Large intestine (tissue), 12 donors: ENCODE measurements at places on chromosomes 6 and 20.

GRCh38 chr6:142385352-142385751 lies 83.5 kb downstream of the ADGRG6 start:
- no peaks in the 10 kb centered on the region for H3K27me3 ChIP-seq
- no peak for DNase-seq
- H3K4me1 ChIP-seq: no peaks in the 10 kb centered on the region
- H3K27ac ChIP-seq: no peak overlapping the region
- H3K4me3 ChIP-seq: no peak overlapping the region

GRCh38 chr20:59825944-59826759 lies 107.3 kb downstream of the SYCP2 start:
- H3K27me3 ChIP-seq: no peaks in the 10 kb centered on the region
- peak overlapping the region; percentile 82 for H3K27ac ChIP-seq
- H3K36me3 ChIP-seq: no peaks in the 10 kb centered on the region
- peaks cover 31% of the 10 kb centered on the region for H3K4me1 ChIP-seq
- peak; percentile 92 for DNase-seq

- H3K27me3 ChIP-seq: no peaks in the 10 kb centered on the region
- DNase-seq: no peak
- H3K4me1 ChIP-seq: no peaks in the 10 kb centered on the region
Measured at GRCh38 chr20:5864873-5865587, 85.3 kb downstream of the TRMT6 start.

- H3K4me1 ChIP-seq: no peaks in the 10 kb centered on the region
- H3K4me3 ChIP-seq: no peak overlapping the region
- H3K27ac ChIP-seq: no peak overlapping the region
- no peak for DNase-seq
Measured at GRCh38 chr6:113690281-113691259, 166.6 kb upstream of the MARCKS start.

- H3K27me3 ChIP-seq: no peaks in the 10 kb centered on the region
- H3K36me3 ChIP-seq: peaks cover 8% of the 10 kb centered on the region
- H3K27ac ChIP-seq: peak overlapping the region; percentile 23
- no peak overlapping the region for H3K4me3 ChIP-seq
- no peak for DNase-seq
Measured at GRCh38 chr20:19990850-19991249, 26.3 kb upstream of the NAA20 start.

DNA sequence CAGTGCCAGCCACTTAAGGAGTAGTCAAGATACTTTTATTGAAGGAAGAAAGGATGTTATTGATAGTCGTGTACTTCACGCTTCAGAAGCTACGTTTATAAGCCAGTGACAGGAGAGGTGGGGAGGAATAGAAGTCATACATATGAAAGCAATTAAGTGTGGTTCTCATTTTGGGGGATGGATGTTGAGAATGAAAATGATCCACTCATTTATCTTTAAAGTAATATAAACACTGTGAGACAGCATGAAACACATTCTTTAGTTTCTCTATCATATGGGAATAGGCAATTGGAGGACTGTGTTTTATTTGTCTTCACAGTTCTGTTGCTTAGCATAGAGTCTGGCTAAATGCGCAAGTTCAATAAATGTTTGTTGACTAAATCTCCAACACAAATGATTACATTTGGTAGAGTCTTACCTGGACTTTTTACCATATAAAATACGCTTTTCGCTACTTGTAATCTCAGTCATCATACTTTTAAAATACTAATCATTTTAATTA lies 35.2 kb downstream of the AK9 start:
- DNase-seq: no peak
- no peak overlapping the region for H3K27ac ChIP-seq
- H3K4me1 ChIP-seq: no peaks in the 10 kb centered on the region
- no peak overlapping the region for H3K4me3 ChIP-seq
- H3K27me3 ChIP-seq: no peaks in the 10 kb centered on the region
- no peaks in the 10 kb centered on the region for H3K36me3 ChIP-seq

- H3K27me3 ChIP-seq: no peaks in the 10 kb centered on the region
- no peaks in the 10 kb centered on the region for H3K4me1 ChIP-seq
- H3K4me3 ChIP-seq: no peak overlapping the region
- no peak overlapping the region for H3K27ac ChIP-seq
- DNase-seq: no peak
Measured at GRCh38 chr6:89260310-89260709, 43.2 kb upstream of the GABRR1 start.

- no peaks in the 10 kb centered on the region for H3K36me3 ChIP-seq
- no peaks in the 10 kb centered on the region for H3K4me1 ChIP-seq
- peaks cover 7% of the 10 kb centered on the region for H3K27me3 ChIP-seq
- DNase-seq: no peak
- H3K27ac ChIP-seq: no peak overlapping the region
Measured at GRCh38 chr20:57414867-57415592, 23.8 kb downstream of the RBM38 start.

DNA sequence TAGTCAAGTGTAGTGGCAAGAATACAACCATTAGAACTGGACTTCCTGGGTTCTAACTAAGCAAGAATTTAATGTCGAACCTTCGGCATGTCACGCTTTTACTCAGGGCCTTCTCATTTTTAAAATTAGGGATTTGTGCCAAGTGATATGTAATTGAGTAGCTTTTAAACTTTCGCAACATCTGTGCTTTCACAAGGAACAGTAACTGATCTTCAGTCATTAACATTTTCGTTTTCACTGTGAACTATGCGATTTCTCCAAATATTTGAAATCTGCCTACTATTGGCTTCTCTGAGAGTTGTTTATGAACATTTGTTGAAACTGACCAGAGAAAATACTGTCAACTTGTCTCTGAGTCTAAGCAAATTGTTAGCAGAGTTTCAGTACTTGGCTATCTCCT lies 27.6 kb downstream of the GRM1 start:
- H3K4me1 ChIP-seq: no peaks in the 10 kb centered on the region
- H3K27me3 ChIP-seq: no peaks in the 10 kb centered on the region
- H3K27ac ChIP-seq: no peak overlapping the region
- H3K36me3 ChIP-seq: no peaks in the 10 kb centered on the region
- no peak overlapping the region for H3K4me3 ChIP-seq

DNA sequence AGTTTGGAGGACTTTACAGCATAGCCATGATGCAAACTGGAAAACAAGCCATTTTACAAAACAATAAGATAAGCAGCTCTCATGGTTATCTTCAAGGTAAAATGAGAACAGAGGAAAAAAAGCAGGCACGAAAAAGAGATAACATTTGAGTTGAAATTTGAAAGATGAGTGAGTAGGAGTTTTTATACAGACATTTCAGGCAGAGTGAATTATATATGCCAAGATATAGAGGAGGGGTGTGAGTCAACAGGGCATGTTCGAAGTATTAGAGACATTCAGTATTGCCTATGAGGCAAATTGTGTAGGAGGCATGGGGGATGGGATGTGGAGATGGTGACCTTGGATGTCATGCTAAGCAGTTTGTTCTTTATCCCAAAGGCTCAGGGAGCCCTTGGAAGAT lies 240.5 kb upstream of the MAN1A1 start:
- H3K4me3 ChIP-seq: no peak overlapping the region
- no peaks in the 10 kb centered on the region for H3K36me3 ChIP-seq
- no peaks in the 10 kb centered on the region for H3K27me3 ChIP-seq
- no peaks in the 10 kb centered on the region for H3K4me1 ChIP-seq
- H3K27ac ChIP-seq: no peak overlapping the region

DNA sequence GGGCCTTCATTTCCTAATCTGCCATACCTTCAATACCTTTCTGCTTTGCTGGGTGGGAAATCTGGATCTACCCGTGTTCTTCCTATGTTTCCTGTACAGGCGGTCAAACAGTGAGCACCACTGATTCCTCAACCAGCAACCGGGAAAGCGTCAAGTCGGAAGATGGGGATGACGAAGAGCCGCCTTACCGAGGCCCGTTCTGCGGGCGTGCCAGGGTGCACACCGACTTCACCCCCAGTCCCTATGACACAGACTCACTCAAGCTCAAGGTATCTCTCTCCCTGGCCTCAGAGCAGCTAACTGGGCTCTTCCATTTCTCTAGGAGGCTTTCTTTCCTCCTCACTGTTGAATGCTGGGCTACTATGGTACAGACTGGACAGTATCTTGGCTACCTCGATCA lies 190.1 kb downstream of the SASH1 start:
- no peak overlapping the region for H3K4me3 ChIP-seq
- H3K4me1 ChIP-seq: no peaks in the 10 kb centered on the region
- DNase-seq: no peak
- no peaks in the 10 kb centered on the region for H3K27me3 ChIP-seq

- no peak overlapping the region for H3K4me3 ChIP-seq
- no peaks in the 10 kb centered on the region for H3K27me3 ChIP-seq
- no peak for DNase-seq
- no peaks in the 10 kb centered on the region for H3K36me3 ChIP-seq
- H3K4me1 ChIP-seq: peaks cover 42% of the 10 kb centered on the region
Measured at GRCh38 chr6:44077214-44077946, 49.9 kb downstream of the MRPL14 start.

DNA sequence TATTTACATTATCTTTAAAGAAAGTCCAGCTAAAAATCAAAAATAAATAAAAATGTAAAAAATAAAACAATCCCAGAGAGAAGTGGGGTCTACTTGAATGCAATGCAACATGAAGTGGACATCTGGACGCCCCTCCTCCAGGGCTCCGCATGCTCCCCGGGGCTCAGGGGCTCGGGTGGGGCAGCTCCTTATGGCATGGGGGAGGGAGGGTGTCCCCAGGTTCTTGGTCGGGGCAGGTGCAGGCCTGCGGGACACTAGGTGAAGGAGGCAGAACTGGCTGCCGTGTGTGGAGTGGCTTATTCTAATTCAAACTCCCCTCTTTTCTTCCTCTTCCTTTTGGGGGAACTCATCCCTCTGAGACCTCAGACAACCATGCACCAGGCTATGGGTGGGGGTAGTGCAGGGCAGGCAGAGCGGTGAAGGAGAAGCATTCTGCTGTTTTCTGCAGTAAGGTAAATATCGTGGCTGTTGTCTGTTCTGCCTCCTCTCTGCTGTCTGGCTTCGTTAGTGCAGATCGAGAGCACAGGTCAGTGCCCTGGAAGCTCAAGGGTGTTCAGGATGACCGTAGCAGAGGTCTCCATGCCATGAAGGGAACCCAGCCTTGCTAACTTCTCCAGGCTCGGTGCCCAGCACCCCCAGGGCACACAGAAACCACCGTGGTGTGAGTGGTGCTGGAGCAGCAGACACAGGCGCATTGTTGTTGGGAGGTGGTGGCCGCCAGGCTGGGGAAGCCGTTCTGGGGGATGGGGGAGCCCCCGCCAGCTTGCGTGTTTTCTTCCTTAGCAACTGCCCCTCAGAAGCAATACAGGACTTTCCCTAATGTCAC lies 82.6 kb downstream of the TTLL2 start:
- DNase-seq: no peak
- no peak overlapping the region for H3K4me3 ChIP-seq
- H3K27me3 ChIP-seq: no peaks in the 10 kb centered on the region
- no peak overlapping the region for H3K27ac ChIP-seq
- no peaks in the 10 kb centered on the region for H3K36me3 ChIP-seq
- peaks cover 6% of the 10 kb centered on the region for H3K4me1 ChIP-seq

GRCh38 chr20:38343311-38344106 lies 2.8 kb upstream of the LBP start:
- peaks cover 11% of the 10 kb centered on the region for H3K4me1 ChIP-seq
- peak overlapping the region; percentile 15 for H3K4me3 ChIP-seq
- no peaks in the 10 kb centered on the region for H3K36me3 ChIP-seq
- no peaks in the 10 kb centered on the region for H3K27me3 ChIP-seq
- peak overlapping the region; percentile 55 for H3K27ac ChIP-seq

GRCh38 chr6:149749594-149750135 lies at the start of gene PCMT1:
Gene PCMT1 (plus strand): TSS chr6:149749741. CDS start chr6:149749902, 161 bp downstream.
- H3K36me3 ChIP-seq: no peaks in the 10 kb centered on the region
- H3K4me3 ChIP-seq: peak within 1 kb of the TSS; percentile 95
- H3K4me1 ChIP-seq: peaks cover 7% of the 10 kb centered on the region
- H3K27me3 ChIP-seq: no peaks in the 10 kb centered on the region
- H3K27ac ChIP-seq: peak within 1 kb of the TSS; percentile 97

- H3K27ac ChIP-seq: no peak overlapping the region
- H3K4me1 ChIP-seq: no peaks in the 10 kb centered on the region
- H3K36me3 ChIP-seq: no peaks in the 10 kb centered on the region
- H3K27me3 ChIP-seq: peaks cover 7% of the 10 kb centered on the region
- DNase-seq: no peak
- no peak overlapping the region for H3K4me3 ChIP-seq
Measured at GRCh38 chr20:20076297-20077065, 24.1 kb downstream of the CFAP61 start.

DNA sequence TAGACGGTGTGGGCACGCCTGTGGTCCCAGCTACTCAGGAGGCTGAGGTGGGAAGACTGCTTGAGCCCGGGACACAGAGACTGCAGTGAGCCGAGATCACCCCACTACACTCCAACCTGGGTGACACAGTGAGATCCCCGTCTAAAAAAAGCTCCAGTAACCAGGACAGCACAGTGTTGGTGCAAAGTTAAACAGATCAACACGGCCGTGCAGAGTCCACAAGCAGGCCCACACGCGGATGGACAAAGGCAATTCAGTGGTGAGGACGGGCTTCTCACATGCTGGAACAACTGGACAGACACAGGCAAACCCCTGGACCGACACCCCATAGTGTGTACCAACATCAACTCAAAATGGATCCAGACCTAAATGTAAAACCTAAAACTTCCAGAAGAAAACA lies 41.7 kb downstream of the TAF4 start:
- no peaks in the 10 kb centered on the region for H3K27me3 ChIP-seq
- H3K4me3 ChIP-seq: no peak overlapping the region
- no peak for DNase-seq
- no peaks in the 10 kb centered on the region for H3K36me3 ChIP-seq
- peaks cover 4% of the 10 kb centered on the region for H3K4me1 ChIP-seq
- H3K27ac ChIP-seq: no peak overlapping the region
